Central memory CD4-positive, alpha-beta T cell (primary cell): ENCODE measurements at places on chromosomes 3 and 15.

GRCh38 chr15:73941044-73941443 is 14.8 kb downstream of the LOXL1 start:
- no peak for DNase-seq

GRCh38 chr3:127439621-127440020 is 150.9 kb downstream of the TPRA1 start:
- DNase-seq, result no peak

- DNase-seq, result peak; percentile 14
These were observed 57.9 kb downstream of the STAG1 start for GRCh38 chr3:136694321-136694720.

GRCh38 chr3:61863579-61863978 is 302.2 kb downstream of the PTPRG start:
- no peak for DNase-seq

DNA sequence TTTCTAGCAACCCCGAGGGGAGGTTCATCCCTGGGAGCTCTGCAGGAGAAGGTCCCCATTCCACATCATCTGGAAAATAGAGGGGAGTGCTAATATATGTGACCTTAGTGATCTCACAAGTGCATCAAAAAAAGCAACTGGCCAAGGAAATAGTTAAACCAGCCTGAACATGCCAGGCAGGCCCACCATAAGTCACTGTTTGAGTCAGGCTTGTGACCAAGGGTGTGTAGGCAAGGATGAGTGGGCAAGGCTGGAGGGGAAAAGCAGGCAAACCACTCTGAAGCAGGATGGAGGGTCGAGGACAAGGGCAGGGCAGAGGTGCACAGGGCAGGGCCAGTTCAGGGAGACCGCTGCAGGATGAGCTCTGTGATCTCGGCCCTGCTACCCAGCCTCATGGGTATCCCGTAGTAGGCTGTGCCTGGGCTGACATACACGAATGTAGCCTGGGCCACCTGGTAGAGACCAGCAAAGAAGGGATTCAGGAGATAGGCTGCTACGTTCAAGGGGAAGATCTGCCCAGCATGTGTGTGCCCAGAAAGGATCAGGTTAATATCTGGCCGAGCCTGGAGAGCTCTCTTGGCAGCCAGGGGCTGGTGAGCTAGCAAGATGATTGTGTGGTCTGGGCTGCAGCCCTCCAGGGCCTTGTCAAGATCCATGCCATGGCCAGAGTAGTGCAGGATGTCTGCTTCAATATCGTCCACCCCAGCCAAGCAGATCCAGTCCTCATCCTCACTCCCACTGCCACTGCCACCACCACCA is 4.3 kb downstream of the GLB1 start:
- DNase-seq, result no peak

DNA sequence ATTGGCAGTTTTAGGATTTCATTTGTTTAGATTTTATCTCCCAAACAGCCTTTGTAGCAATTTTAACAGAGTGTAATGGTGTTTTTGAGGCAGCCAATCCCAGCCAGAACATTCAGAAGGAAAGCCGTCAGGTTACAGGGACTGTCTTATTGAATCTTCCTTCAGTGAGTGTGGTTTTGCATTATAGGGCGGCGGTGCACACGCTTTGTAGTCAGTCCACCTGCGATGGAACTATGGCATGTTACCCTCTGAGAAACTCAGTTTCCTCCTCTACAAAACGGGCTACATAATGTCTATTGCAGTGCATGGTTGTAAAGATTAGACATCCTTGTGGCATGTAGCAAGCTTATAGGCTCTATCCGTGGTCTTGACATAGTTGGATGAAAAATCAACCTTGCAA is 1.0 kb downstream of the LRRC28 start:
- DNase-seq, result no peak

DNA sequence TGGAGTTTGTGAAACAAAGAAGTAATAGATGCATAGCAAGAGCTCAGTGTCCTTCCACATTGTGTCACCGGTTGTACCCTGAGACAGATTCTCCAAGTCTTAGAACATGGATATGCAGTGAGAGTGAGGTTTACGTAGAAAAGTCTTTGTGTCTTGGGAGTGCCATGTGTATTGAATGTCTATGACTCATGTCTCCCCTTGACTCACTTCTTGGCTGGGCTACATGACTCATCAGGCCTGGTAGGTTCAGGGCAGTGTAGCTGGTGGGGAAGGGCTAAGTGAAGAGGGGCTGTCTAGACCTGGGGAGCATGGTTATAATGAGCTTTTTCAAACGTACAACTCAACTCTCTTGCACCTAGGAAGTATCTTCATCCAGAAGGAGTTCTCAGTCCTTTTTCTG is 167.4 kb downstream of the GAP43 start:
- DNase-seq, result no peak

DNA sequence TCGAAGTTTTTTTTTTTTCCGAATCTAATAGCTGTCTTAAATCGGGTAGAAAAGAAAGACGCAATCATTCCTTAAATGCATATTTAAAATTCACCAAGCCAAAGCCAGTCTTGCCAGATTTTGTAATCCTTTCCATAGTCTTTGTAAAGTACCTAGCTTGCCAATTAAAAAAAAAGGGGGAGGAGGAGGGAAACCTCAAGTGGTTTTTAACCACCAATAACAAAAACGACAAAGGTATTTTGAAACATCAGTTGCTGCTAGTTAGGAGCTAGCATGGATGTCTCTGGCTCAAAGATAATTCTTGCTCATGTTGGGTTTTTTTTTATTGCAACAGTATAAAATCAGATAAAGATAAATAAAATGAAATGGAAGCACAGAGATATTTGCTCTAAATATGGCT is 187.9 kb downstream of the MECOM start:
- DNase-seq, result no peak

DNA sequence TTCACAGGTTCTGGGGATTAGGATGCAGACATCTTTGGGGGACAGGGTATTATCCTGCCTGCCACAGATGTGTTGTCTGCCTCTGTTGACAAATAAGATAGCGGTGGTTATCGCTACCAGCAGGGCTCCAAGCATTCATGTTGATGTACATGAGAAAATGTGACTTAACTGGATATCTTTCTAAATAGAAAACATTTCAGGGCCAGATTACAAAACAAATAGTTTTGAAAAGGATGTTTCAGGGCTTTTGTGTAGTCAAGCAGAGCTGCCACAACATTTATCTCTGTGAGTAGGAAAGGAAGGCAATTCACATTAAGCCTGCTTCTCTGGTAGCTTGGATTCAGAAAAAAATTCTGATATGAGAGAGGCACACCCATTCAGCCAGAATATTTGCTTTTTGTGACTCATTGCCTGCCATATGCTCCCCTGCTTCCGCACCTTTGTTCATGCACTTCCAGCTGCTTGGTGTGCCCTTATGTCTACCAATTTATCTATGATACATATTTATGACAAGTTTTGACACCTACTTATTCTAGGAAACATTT is 22.8 kb downstream of the PLS1 start:
- DNase-seq, result no peak

DNA sequence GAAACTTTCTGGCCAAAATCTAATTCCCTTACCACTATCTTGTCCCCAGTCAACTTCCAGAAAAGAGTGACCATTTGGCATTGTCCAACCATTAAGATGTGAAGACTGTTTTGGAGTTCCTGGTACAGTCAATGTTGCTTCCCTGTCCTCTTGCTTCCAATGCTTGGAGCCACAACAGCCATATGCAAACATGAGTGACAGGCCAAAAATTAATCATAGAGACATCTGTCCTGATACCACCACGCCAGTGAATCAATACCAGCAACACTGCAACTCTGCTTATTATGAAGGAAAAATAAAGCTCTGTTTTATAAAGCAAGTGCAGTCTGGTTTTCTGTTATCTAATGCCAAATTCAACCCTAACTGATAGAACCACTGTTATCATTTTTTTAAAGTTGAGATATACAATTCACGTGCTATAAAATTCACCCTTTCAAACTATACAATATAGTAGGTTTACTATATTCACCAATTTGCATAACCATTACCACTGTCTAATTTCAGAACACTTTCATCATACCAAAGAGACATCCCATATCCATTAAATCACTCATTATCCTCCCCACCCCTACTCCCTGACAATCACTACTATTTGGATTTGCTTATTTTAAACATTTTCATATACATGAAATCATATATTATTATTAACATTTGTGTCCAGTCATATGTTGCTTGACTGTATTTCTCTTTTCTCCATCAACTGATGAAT is 76.9 kb downstream of the STAG1 start:
- no peak for DNase-seq

DNA sequence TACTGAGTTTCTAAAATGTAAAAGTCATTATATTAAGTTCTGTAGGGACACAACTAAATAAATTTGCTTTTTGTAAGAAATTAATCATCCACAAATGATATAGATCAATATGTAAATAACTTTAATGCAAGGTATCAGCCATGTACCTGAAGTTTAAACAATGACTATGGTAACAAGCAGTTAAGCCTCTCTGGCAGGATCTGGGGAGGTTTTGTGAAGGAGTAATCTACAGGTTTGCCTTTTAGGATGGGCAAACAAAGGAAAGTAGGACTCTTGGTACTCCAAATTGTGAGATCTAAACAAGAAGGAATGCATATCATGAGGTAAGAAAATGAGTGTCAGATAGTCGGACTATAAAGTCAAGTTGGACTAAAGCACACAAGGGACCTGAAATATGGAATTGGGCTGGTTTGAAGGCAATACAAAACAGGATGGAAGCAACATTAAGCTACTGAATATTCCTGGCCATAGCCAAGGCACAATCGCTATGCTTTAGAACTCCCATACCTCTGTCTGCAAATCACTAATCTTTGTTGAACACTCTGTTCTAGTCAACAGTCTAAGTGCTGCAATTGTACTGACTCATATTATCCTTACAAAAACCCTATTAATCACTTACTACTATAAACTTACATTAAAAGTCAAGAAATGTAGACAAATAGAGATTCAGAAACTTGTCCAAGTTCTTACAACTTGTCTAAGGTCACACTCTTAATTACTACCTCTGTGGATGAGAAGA is 412.8 kb downstream of the DIPK2A start:
- no peak for DNase-seq

DNA sequence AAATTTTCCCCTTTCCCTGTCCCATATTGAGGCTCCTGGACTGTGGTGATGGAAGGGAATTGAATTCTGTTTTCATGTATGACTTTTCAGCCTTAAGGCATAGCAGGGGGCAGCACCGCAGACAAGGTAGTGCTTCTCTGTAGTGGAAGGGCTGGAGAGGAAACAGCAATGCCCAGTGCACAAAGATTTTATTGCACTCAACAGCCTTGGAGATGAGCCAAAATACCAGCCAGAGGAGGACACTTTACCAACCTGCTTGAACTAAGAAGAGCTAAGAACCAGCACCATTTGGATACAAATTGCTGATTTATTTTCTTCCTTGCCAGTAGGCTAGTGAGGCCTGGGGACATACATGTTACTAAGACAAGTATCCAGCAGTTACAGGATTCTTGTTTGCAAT is 98.7 kb downstream of the KCNMB2 start:
- DNase-seq, result no peak

GRCh38 chr15:47429376-47429775 is 287.9 kb upstream of the SEMA6D start:
- no peak for DNase-seq

GRCh38 chr3:151309566-151309965 is 7.1 kb downstream of the GPR87 start:
- DNase-seq, result no peak

DNA sequence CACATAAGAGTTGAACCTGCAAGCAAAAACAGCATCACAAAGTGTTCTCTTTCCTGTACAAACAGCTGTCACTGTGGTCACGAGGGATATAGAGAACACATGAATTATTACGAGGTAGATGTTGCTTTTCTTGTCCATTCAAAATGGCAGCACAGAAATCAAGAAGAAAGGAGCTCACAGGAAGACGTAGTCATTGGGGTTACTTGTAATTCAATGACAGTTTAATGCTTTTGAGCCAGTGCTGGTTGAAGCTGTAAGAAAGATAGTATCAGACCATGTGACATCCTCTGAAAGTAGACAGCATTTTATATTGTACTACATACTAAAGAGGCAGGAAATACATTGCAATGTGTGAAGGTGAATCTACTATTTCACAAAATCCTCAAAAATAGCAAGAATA is 140.4 kb downstream of the ABI3BP start:
- DNase-seq, result no peak

- DNase-seq, result no peak
These were observed 28.0 kb downstream of the SV2B start for GRCh38 chr15:91128016-91128415.

DNA sequence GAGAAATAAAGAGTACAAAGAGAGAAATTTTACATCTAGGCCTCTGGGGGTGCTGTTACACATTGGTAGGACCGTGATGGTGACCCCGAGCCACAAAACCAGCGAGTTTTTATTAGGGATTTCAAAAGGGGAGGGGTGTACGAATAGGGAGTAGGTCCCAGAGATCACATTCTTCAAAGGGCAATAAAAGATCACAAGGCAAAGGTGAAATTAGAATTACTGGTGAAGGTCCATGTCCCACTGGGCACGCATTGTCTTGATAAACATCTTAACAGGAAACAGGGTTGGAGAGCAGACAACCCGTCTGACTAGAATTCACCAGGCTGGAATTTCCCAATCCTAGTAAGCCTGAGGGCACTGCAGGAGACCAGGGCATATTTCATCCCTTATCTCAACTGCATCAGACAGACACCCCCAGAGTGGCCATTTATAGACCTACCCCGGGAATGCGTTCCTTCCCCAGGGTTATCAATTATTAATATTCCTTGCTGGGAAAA is 4.3 kb downstream of the IRAK2 start:
- no peak for DNase-seq

DNA sequence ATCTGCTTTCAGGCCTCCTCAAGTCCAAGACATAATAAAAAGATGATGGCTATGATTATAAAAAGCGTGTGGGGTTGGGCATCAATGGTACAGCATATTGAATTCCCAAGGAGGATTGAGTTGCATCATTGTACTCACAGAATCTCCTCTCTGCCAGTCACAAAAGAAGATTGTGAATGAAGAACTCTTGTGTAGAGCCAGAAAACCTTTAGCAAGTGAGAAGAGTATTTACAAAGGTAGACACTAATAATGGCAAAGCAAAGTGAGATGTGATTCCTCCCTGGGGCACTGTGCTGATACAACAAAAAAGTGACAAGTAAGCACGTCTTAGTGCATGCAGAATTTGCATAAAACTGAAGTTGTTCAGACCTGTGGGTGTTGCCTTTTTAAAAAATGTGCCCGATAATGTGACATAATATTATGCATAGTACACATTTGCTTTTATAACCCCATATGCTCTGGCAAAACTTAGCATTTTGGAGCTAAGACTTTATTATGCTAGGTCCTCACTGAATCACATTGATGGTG is 291.2 kb upstream of the TBC1D5 start:
- no peak for DNase-seq

- no peak for DNase-seq
These were observed 99.2 kb downstream of the CEMIP start for GRCh38 chr15:80878242-80878866.
